ENCODE measurements at places on chromosomes 12 and 14. TPM values are rescaled to one million over a fixed set of nuclear protein-coding genes. Genes with fewer than 3 reads are reported as not detected.

The UBR7 gene
- total RNA-seq: 35.8 TPM

The CPNE6 gene
- not detected for total RNA-seq

DNA sequence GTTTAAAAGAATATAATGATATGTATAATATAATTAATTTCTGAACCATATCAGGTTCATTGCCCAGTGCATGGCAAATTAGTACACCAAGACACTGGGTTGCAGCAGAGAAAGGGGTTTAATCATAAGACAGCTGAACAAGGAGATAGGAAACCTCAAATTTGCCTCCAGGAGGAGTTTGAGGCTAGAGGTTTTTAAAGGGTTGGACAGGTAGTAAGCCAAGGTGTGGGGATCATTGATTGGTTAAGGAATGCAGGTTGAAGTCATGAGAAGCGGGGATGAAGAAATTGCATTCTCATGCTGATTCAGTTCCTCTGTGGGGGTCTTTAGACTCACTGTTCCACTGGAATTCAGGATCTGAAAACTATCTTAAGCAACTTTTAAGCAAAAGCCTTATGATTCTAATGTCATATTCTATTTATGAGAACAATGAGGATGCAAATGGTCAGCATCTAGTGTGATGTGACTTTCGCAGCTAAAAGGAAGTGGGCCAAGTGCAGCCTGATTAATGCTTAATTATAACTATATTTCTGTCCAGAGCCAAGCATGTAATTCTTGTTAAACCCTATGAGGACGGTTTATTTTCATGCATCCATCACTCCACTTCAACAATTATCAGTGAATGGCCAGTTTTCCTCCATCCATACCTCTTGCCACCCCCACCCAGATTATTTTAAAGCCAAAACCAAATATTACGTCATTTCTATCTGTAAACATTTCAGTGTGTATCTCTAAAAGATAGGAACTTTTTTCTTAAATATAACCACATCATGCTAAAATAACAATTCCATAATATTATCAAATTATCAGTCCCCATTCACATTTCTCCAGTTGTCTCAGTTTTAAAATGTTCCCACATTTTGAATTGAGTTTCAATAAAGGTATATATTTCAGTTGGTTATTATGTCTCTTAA is 14.9 kb downstream of the RNF212B start:
- H3K36me3 ChIP-seq: no peaks in the 10 kb centered on the region
- no peaks in the 10 kb centered on the region for H3K4me1 ChIP-seq
- no peak for DNase-seq
- H3K27ac ChIP-seq: no peak overlapping the region

DNA sequence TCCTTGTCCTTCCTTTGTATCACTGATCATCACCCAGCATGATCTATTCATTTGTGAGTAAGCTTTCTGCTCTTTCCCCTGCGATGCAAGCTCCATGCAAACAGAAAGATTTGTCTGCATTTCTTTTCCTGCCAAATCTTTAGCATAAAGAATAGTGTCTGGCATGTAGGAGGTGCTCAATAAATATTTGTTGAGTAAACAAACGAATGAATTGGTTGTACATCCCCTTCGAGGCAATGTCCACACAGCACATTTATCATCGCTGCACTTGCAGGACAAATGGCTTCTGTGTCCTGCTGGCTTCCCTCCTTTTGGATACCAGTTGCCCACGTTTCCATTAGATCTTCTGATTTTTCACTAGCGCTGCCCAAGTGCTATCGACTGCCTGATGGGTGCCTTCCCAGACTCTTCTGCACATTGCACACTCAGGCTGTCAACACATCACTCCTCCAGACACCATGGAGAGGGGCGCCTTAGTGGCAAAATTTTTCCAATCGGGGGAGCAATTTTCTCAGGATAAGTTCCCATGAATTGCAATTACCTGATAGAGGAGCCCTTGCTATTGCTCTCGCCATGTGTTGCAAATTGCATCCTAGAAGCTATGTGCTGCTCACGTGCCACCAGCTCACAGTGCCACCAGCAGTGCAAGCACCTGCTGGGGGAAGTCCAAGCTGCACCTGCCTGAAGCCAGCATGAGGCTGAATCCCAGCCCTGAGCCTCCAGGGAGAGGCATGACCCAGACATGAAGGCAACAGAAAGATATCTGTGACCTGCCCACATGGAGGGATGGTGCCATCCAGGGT is 206.6 kb downstream of the KIF26A start:
- no peak overlapping the region for H3K4me3 ChIP-seq
- DNase-seq: no peak
- no peaks in the 10 kb centered on the region for H3K36me3 ChIP-seq
- H3K27ac ChIP-seq: no peak overlapping the region
- H3K4me1 ChIP-seq: peaks cover 2% of the 10 kb centered on the region

Measured in endothelial cell (in vitro differentiated cells).